ENCODE measurements at places on chromosomes 4 and X.

DNA sequence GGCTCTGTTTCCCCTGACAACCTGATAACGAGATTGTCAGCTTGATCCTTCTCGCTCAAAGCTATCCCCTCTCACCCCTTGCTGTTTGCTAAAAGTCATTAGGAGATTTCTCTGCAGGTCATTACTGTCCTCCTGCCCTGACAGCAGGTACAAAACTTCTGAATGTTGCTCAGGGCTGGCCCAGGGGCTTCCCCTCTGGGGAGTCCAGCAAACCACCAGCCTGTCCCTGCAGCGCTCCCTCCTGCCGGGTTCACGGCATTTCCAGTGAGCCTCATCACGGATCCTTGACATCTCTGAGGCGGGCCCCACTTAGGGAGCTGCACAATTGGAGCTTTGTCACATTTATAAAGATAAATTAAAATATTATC is 5.2 kb upstream of the SORCS2 start:
- DNase-seq = no peak

DNA sequence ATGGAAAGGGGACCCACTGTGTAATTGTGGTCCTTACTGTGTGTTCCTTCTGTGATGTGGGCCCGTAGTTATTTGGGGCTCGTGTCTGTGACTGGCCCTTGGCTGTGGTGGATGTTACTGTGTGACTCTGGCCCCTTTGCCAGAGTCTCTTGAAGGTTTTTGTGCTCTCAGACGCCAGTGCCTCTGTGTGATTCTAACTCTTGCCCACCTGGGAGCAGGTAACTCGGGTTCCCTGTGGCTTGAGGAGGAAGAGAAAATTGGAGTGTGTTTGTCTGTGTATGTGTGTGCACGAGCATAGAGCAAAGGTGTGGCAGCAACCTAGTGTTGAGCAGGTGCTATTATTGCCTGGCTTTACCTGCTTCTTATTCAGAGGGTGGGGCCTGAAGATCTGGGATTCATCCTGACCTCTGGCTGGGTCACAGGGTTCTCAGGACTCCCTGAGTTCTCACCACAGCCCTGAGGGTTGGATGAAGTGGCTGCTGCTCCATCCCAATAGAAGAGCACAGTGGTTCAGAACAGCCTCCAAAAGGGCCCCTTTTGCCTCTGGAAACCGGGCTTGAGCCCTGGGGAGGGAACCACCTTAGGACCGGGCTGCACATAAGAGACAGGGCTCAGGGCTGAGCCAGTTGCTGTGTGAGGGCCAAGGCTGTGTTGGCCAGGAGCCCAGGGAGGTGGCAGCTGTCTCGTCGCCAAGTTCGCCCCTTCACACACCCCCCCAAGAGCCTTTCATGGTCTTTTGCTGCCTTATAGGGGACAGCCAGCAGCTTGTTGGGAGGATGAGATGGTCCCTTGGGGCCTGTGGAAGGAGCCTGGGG is 1.3 kb downstream of the RBM10 start:
- DNase-seq = no peak

GRCh38 chr4:38949411-38950051 is 81.9 kb downstream of the FAM114A1 start:
- DNase-seq = no peak

DNA sequence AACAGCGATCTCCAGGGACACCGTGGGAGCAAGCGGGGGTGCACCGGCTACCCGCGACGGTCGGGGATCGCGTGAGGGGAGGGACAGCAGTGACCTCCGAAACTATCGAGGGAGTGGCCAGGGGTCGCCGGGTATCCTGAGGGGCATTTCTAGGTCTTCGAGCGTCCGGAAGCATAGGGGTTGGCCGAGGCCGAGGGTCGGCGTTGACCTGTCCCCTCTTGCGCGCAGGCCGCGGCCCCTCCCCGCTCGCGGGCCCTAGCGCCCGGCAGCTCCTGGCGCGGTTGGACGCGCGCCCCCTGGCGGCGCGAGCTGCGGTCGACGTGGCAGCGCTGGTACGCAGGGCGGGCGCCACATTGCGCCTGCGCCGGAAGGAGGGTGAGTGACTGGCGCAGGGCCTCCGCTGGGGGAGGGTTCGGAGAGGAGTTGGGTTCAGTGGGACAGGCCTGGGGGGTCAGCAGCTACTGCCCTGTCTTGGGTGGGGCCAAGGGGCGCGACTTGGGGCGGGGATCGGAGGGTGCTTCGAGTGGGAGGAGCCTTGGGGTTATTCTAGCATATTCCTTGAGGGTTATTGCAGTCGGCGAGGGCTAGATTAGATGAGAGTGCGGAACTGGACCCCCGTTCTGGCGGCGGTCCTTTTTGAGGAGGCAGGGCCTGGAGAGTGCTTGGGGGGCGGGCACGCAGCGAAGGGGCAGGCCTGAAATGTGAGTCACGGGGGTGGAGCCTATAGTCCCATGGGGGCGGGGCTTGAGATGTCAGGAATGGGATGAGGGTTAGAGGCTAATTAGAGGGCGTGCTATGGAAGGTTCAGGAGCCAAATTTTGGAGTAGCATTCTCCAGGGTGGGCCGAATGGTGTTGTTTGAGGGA is 1.2 kb downstream of the MAGIX start:
- peak; percentile 72 for DNase-seq

DNA sequence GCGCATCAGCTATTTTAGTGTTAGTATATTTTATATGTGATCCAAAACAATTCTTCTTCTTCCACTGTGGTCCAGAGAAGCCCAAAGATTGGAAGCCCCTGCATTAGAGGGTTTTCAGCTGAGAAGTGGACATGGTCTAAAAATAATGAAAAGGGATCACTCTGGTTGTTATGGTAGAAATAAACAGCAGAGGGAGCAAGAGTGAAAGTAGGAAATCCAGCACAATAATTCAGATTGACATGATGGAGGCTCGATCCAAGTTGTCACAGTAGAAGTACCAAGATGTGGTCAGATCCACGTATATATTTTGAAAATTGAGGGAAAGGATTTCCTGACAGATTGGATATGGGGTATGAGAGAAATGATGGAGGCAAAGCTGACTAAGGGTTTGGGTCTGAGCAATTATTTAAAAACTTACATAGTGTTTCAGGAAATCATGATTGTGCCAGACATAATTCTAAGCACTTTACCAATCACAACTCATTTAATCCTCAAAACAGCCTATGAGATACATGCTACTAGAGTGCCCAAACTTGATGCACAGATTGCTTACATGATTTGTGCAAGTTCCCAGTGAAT is 17.0 kb upstream of the TMEM144 start:
- no peak for DNase-seq

DNA sequence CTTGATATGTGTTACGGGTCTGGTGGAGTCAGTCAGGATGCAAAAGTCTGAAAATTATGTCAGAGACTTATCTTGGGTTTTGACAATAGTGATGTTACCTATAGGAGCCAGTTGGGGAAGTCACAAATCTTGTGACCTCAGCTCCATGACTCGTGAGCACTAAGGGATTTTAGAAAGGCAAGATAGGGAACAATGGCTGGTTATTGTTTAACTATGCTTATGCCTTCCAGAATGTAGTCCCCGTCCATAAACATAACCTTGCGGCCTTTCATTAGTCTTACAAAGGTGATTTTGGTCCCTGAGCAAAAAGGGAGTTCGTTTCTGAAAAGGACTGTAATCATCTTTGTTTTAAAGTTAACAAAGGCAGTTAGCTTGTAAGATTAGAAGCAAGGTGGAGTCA is 23.9 kb upstream of the GATB start:
- no peak for DNase-seq

GRCh38 chr4:158998624-158999023 is 104.3 kb upstream of the RAPGEF2 start:
- no peak for DNase-seq

- DNase-seq = no peak
Measured at GRCh38 chr4:177901786-177902185, 459.5 kb upstream of the AGA start.

Data from activated T-helper 9 cell treated with anti-CD3 and anti-CD28 coated beads, Interleukin-2, amount 50 U/mL, for 16 hours (primary cell).